ENCODE measurements at places on chromosomes 4 and X.

- peaks cover 6% of the 10 kb centered on the region for H3K4me1 ChIP-seq
- H3K27ac ChIP-seq, result peak overlapping the region; percentile 77
- H3K36me3 ChIP-seq, result no peaks in the 10 kb centered on the region
- no peaks in the 10 kb centered on the region for H3K27me3 ChIP-seq
- no peak overlapping the region for H3K4me3 ChIP-seq
- DNase-seq, result no peak
Observed at GRCh38 chr4:184747034-184747830, 13.3 kb upstream of the CENPU start.

DNA sequence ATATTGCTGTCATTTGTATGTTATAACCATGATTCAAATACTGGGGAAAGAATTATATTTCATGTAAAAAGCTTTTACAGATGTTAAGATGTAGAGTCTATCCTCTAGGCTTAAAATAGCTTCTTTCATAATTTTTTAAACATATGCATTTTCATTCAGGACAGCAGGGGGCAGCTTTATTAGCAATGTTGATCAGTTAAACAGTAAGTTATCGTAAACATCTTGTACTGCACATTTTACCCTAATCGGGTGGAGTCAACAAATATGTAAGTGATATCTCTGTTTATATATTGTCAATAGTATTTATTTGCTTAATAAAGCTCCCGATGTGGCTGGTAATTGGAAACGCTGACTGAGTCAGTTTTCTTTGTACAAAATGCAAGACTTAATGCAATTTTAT, 142.5 kb upstream of the MED14 start:
- no peak overlapping the region for H3K4me3 ChIP-seq
- H3K36me3 ChIP-seq, result no peaks in the 10 kb centered on the region
- no peak for DNase-seq
- H3K4me1 ChIP-seq, result no peaks in the 10 kb centered on the region
- H3K27me3 ChIP-seq, result no peaks in the 10 kb centered on the region

- no peaks in the 10 kb centered on the region for H3K36me3 ChIP-seq
- H3K27ac ChIP-seq, result no peak overlapping the region
- no peaks in the 10 kb centered on the region for H3K27me3 ChIP-seq
- no peaks in the 10 kb centered on the region for H3K4me1 ChIP-seq
- no peak overlapping the region for H3K4me3 ChIP-seq
Observed at GRCh38 chrX:67917421-67918010, 373.7 kb downstream of the AR start.

DNA sequence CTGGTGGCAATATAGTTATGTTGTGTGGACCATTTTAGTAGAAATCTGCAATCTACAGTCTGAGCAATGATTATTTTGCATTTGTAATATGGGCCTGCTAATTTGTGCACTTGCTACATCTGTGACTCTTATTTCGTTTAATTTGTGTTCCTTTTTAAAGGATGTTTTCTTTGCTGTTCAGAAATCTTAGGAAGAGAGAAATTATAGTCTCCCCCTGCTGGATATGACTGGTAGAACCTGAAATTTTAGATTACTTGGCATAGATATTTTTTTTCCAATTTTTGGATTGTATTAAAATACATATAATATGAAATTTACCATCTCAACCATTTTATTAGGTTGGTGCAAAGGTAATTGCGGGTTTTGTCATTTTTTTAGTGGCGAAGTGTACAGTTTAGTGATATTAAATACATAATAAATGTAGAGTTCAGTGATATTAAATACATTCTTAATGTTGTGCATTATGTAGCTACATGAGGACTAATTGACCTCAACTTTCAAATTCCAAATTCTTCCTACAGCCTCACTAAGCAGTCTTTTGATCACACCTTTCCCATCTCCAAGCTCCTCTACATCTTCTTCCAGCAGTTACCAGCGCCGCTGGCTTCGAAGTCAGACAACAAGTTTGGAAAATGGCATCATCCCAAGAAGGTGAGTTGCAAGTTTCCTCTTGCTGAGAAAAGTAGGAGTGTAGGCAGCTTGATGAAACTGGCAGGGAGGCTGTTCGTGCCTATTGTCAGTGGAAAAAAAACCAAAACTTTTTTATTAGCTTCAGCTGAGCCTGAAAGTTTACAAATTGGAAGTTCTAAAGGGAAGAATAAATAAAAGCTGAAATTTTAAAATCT, 82.2 kb downstream of the FNIP2 start:
- H3K4me3 ChIP-seq, result no peak overlapping the region
- no peak overlapping the region for H3K27ac ChIP-seq
- H3K27me3 ChIP-seq, result no peaks in the 10 kb centered on the region

DNA sequence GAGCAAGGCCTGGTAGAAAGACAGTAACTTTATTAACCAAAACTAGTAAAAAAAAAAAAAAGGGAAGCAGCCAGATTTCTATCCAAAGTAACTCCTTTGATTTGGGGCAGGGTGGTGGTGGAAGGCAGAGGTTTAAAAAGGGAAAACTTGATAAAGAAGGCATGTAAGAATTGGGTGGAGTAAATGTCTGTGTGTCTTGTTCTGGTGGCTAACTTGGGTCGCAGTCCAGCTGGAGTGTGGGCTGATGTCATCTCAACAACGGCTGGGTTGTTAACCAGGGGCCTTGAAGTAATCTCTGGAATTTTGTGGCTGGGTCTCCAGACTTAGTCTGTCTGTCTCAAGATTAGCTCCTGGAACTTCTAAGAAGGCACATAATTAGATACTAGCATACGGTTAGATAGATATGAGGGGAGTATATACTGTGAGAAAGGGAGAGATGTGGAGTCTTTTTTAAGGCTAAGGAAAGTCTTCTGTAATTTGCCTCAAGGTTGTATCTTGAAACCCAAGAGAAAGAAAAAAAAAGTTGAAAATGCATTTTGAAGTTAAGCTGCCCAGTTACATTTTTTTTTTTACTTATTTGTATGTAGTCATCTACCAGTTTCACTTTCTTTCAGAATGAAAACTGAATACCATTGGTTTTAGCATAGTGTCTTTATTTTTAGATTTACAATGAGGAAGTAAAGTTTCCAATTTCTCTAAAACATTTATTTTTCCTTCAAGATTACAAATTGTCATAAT, 48.3 kb downstream of the MTHFD2L start:
- H3K4me3 ChIP-seq, result no peak overlapping the region
- no peaks in the 10 kb centered on the region for H3K27me3 ChIP-seq
- H3K36me3 ChIP-seq, result no peaks in the 10 kb centered on the region
- H3K27ac ChIP-seq, result peak overlapping the region; percentile 69

DNA sequence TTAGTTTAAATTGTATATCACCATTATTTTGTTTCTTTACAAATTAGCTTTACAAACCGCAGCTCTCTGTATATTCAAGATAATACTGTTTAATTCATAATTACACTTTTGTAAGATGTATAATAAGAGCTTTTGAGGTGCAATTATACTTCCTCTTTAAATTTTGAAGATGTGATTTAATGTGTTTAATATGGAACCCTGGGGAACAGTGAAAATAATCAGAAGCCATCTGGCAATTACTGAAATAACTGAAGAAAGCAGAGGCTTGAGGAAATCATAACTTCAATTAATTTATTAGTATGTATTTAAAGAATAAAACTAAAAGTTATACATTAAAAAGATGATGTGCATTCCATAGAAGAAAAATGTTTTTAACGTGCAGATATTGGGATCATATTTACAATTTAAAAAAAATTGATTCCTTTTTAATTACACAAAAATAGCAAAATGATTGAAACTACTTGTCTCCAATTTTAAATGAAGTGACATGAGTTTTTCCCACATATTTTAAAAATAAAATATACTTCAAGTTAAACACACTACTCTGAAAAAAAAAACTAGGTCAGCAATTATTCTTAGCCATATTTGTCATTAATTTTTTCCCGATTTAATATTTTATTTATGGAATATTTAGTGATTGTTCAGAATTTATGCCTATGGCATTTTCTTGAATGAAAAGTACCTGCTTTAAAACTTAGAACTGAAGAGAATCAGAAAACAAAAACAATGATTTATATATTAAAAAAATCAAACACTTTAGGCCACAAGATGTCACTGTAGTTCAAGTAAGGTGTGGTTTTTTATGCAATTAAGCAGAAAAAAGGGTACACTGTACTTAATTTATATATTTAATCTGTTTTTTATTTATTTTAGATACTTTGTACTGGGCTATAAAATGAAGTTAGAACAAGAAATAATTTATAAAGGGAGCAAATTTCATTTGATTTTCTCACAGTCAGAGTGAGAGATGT, 942.7 kb upstream of the NDST4 start:
- H3K4me1 ChIP-seq, result no peaks in the 10 kb centered on the region
- DNase-seq, result no peak
- no peak overlapping the region for H3K4me3 ChIP-seq
- no peaks in the 10 kb centered on the region for H3K27me3 ChIP-seq
- H3K27ac ChIP-seq, result no peak overlapping the region
- no peaks in the 10 kb centered on the region for H3K36me3 ChIP-seq
